ENCODE measurements at places on chromosomes 7 and 10.
A peak's percentile ranks its signal among the peaks of the same experiment; 100 is the strongest.

GRCh38 chr10:88831709-88832108 is 19.9 kb downstream of the ANKRD22 start:
- DNase-seq: peak; percentile 31

GRCh38 chr10:28089467-28089866 is 90.6 kb upstream of the ODAD2 start:
- no peak for DNase-seq

GRCh38 chr7:95596198-95597063 is at the start of gene PDK4:
Gene PDK4 (minus strand): TSS chr7:95596516. CDS start chr7:95596293, 223 bp downstream.
- DNase-seq: no peak

GRCh38 chr10:34705563-34705962 is 109.5 kb downstream of the PARD3 start:
- no peak for DNase-seq

GRCh38 chr7:106139265-106140251 is 27.4 kb upstream of the SYPL1 start:
- DNase-seq: no peak

- DNase-seq: no peak
Measured at GRCh38 chr7:1227814-1228544, 4.7 kb upstream of the UNCX start.

- DNase-seq: no peak
Measured at GRCh38 chr10:45602082-45602730, 70.4 kb downstream of the ZFAND4 start.
